ENCODE measurements at places on chromosomes 3 and 15.

GRCh38 chr15:59618406-59618805 is 6.8 kb downstream of the GCNT3 start:
- no peak for DNase-seq

- no peak for DNase-seq
Observed at GRCh38 chr3:22971497-22971896, 231.6 kb upstream of the UBE2E2 start.

DNA sequence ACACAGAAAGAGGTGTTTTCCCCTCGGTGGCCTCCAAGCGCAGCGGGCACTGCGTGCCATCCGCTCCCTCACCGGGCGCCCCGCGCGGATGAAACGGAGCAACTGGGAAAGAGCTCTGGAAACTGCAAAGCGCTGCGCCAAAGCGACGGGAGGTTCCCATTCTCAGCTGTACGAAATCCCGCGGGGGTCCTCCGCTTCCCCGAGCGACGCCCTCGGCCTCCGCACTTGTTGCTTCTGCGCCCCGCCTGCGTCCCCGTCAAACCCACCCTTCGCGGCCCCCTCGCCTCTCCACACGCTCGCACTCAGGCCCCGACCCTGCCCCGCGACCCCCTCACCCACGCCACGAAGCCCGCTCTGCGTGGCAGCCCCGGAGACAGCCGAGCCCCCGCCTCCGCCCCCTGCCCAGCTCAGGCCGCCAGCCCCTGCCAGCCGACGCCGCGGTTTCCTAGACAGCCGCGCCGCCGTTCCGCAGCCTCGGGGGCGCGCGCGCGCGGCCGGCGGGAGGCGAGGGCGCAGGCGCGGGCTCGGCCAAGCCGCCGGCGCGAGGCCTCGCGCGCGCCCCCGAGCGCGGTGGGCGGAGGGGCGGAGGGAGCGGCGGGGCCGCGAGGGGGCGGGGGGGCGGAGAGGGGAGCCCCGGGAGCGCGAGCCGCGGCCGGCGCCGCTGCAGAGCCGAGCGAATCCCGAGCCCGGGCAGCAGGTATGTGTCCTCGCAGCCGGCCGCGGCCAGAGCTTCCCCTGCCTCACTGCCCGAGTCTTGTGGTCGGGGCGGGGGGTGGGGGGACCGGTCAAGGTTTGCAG is at the start of gene TMEM266:
TSS of gene TMEM266 (plus strand) at position 666 of the 798 bp plus-strand sequence. CDS start 74,279 bp downstream, outside the sequence.
- peak; percentile 14 for DNase-seq

DNA sequence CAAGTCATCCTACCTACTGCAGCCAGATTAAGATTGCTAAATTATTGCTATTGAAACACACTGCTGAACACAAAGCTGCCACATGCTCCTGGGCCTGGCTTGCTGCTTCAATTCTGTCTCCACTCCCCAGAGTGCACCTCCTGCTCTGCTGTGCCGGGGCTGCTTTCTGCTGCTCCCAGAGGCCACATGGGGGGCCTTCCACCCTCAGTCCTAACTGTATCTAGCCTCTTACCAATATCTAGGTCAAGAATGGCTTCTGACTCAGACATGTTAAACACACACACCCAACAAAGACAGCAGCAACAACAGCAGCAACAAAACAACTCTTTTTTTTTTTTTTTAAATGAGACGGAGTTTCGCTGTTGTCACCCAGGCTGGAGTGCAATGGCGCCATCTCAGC is 33.0 kb downstream of the MYZAP start:
- DNase-seq = no peak

GRCh38 chr3:54122324-54123002 is at the start of gene CACNA2D3:
Gene CACNA2D3 (plus strand): TSS chr3:54122552.
- DNase-seq = no peak

Data from Caki2 (cell line).